ENCODE measurements at places on chromosomes 3 and 15. TPM values are rescaled to one million over a fixed set of nuclear protein-coding genes. Genes with fewer than 3 reads are reported as not detected.

RETNLB gene
- total RNA-seq: not detected

MKRN2OS gene
- total RNA-seq: 7.9 TPM

TUSC7 gene
- total RNA-seq: not detected

RGMA gene
- 2.5 TPM for total RNA-seq

PLCH1 gene
- 4.1 TPM for total RNA-seq

XCR1 gene
- total RNA-seq: not detected

XIRP1 gene
- not detected for total RNA-seq

BUB1B gene
- total RNA-seq: 96.4 TPM

THRB gene
- total RNA-seq: 9.7 TPM

ISLR gene
- not detected for total RNA-seq

IGDCC3 gene
- not detected for total RNA-seq

STAB1 gene
- not detected for total RNA-seq

TRH gene
- total RNA-seq: not detected

WNT5A gene
- total RNA-seq: 21.8 TPM

ZMYND10 gene
- total RNA-seq: 3.9 TPM

TP63 gene
- total RNA-seq: 0.23 TPM

SUSD5 gene
- not detected for total RNA-seq

ZIC4 gene
- total RNA-seq: not detected

GPR149 gene
- total RNA-seq: not detected

MASP1 gene
- 0.07 TPM for total RNA-seq

HEG1 gene
- total RNA-seq: 3.2 TPM

RNF123 gene
- total RNA-seq: 38.6 TPM

RYR3 gene
- total RNA-seq: not detected

MOBP gene
- not detected for total RNA-seq
